Retina (tissue), 1 donor: ENCODE measurements at places on chromosomes 1 and 21.

DNA sequence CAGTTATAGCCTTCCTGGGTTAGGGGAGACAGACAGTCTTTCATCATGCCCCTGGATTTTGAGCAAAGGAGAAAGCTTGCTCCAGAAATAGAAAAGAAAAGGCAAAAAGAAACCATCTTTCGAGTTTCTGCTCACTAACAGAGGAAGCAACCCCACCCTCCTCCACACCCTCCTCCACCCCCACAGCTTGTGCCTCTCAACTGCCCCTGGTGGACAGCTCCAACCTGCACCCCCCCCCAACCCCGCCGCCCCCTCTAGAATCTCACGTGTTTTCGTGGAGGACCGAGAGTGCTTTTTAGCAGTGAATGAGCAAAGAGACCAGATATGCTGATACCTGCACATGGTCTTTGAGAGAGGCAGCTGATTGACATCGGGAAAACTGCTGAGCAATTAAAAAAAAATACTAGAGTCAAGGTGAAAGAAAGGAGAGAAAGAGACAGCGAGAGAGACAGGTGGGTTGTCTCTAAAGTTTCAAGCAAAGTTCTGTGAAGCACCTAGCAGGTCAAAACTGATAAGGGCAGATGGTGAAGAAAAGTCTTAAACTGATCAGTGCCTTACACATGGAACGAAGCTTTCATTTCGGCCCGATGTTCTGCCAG lies 358.3 kb downstream of the KIF26B start:
- no peak for DNase-seq

GRCh38 chr1:230029244-230029941 lies 37.6 kb upstream of the GALNT2 start:
- no peak for DNase-seq

GRCh38 chr1:27166929-27167328 lies 12.0 kb upstream of the SLC9A1 start:
- no peak for DNase-seq

- no peak for DNase-seq
These were observed 75.4 kb downstream of the AHCTF1 start for GRCh38 chr1:246856371-246856770.

DNA sequence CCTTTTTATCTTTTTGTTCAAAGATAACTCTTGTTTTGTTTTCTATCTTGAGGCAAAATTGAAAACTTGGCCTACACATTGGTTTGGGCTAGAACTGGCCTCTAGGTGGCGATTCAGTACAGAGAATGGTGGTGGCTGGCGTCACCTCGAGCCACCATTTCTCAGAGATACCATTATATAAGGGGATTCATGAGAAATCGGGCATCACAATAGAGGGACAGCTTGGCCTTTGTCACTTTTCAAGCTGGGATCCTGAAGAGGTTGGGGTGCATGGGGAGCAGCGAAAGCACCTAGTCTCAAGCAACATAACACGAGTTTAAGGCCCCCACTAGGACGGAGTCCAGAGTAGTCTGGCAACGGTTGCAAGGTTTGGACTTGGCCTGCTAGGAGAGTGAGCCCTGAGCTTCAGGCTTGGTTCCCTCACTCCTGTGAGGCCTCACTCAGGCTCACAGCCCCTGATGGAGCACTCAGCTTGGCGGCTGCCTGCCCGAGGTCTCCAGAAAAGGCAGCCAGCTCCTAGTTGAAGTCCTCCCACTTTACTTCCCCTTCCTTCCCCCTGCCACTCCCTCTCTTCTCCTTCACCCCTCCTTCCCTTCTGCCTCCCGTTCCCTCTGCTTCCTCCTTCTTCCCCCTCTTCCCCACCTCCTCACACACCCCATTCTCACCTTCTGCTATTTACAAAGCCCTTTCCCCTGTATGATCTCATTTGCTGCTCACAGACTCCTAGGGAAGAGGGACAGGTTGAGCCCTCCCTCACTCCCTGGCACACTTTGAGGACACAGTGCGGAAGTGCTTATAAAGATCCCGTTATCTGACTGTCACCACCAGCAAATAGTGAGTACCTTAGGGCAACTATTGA lies 67.8 kb downstream of the LRIG2 start:
- peak; percentile 86 for DNase-seq

GRCh38 chr1:244327533-244327932 lies 124.2 kb downstream of the ADSS2 start:
- DNase-seq = no peak

DNA sequence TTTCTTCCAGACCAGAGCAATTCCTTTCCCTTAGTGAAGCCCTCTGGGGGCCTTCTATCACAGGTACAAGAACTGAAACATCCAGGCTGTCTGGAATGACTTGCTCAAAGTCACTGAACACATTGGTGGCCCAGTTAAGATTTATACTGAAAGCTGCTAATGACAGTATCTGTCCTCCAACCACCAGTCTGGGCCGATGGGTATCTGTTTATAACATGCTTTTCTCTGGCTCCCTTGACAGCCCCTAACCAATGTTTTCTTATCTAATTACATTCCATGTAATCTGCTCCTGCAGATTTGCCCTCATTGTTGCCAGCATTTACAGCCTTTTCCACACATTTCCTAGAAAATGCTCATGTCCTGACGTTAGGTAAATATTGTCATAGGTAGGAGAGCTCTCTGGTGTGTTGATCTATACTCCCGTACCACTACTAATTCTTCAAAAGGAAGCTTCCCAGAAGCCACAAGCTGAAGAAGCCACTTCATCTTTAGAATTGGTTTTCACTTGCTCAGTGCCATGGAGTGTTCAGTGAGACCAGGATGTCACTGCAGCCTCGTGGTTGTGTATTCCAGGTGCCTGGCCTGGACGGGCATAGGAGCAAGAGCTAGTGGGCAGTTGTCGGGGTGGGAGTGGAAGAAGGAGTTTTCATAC lies 163.9 kb downstream of the TSEN15 start:
- DNase-seq = no peak

GRCh38 chr21:45412909-45413611 lies 8.1 kb downstream of the COL18A1 start:
- peak; percentile 64 for DNase-seq

DNA sequence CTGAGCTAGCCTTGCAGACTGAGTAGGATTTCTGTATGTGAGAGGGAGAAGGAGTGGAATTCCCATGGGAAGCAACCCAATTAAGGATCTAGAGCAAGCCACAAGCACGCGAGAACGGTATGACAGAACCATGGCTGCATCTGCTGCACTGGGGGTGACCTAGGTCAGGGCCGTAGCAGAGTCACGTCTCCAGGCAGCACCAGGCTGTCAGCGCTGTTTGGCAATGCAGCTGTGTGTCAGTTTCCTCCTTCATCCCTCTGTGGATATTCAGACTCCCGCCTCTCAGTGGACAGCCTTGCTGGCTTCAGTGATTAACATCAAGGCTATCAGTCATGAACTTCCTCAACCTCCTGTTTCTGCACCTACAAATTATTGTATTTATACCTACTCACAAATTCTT lies 118.1 kb upstream of the PPP2R5A start:
- peak; percentile 54 for DNase-seq

DNA sequence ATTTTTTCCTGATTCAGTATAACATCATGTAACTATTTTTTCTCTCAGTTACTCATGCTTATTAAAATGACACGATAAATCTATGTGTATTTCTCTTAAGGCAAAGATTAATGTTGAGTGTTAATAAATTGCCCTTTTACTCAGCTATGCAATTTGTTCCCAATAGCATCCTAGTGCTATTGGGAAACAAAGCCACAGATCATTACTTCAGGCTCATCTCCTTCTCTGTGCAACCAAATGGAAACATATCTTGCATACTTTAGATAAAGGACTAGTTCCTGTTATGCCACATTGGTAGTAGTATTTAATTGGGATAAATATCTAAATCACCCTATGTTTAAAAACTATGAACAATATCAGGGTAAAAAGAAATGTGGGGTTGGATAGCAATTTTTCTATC lies 106.2 kb downstream of the PLPPR4 start:
- no peak for DNase-seq

GRCh38 chr1:168320800-168321450 lies 40.2 kb downstream of the TBX19 start:
- DNase-seq = no peak

DNA sequence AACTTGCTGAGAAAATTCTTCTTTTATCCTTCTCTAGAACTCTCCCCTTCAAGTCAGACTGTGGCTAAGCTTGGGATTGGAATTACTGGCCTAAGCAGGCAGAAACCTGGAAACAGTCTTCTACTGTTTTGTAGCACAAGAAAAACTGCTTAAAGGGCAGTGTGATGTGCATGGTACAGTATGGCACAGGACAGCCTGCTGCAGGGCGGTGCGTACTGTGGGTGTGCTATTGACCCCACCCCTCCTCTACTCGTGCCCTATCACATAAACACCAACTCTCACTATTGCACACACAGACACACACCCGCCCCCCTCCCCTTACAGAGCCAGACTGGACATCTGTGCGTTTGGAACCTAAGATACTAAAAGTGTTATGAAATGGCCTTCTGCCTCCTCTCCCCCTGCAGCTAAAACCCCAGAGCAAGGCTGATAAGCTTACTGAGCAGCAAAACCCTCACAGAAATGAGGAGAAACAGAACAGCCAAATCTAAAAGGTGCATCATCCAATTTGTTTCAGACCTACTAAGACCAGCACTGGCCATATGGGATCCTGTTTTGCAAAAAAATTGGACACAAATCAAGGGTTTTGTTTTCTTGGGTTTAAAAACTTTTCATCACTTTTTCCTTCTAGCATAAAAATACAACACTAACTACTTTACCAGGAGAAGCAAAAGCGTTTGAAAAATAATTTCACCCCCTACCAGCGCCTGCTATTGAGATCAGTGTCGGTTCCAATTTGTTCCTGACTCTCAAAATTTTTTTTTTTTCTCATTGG lies 355.8 kb upstream of the LYPLAL1 start:
- DNase-seq = peak; percentile 7

DNA sequence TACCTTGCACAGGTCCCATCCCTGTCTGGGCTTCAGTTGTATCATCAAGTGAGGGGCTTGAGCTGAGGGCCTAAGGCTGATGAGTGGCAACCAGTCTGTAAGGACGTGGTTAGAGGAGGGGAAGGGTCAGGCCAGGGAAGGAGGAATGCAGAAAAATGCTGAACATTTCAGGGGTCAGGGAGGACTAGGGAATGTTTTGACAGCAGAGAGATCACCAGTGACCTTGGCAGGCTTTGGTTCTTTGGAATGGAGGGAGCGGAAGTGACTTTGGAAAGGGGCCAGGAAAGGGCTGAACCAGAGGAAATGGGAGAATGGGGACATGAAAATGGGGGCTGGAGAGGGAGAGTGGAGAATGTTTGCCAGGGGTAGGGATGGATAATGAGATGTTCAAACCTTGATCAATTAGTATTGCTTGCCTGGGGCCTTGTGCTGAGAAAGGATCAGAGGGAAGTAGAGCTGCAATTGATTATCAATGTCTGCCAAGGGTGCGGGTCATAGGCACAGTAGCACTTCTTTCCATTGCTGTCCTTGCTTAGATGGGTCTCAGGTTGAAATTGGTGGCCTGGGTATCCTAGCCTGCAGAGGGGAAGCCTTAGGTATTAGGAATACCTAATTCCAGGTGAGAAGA lies 7.4 kb downstream of the LDLRAP1 start:
- no peak for DNase-seq

GRCh38 chr1:31111290-31111951 lies 45.9 kb upstream of the PUM1 start:
- DNase-seq = no peak

DNA sequence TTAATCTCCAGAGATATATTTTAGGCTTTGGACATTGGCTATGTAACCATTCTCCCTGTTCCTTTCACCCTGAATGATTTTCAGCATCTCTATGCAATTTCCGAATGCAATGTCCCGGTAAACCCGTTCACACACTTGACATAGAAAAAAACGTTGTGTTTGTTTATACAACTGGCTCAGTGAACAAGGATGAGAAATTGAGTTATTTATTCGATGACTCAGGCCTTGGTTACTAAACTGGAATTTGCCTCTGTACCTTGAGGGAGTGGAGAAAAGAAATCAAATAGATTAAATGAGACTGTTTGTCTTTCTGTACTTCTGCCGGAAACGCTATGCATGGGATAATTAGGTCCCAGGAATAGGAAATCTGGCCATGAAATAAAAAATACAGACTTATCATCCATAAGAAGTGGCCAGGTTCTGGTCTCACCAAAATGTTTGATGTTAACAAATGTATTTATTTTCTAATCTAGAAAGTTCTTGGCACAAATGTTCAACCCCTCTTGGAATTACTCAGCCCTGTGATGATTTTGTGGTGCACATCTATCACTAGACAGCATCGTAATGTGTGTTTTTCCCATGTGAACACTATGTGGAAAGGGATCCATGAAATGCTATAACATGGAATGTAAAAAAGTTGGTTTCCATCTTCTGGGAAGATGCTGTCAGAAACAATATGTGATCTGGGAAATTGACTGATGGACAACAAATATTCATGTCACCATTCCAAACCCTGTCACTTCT lies 253.9 kb downstream of the DUSP10 start:
- no peak for DNase-seq

GRCh38 chr1:47181095-47181954 lies 8.5 kb downstream of the PDZK1IP1 start:
- no peak for DNase-seq

DNA sequence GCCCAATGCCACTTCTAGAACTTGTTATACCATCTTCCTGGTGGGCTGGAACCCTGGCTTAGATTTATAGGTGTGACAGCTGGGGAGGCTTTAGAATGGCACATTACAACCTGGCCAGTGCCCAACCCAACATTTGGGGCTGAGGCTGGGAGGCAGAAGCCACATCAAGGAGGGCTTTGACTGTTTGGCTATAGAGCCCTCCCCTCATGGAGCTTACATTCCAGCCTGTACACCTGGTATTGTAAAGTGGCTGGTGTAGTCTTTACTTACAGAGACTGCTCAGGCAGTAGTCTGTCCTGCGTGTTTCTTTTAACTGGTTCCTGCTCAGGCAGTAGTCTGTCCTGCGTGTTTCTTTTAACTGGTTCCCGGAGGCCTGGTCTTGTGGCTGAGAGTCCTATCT lies 10.0 kb upstream of the SLC2A1 start:
- no peak for DNase-seq

DNA sequence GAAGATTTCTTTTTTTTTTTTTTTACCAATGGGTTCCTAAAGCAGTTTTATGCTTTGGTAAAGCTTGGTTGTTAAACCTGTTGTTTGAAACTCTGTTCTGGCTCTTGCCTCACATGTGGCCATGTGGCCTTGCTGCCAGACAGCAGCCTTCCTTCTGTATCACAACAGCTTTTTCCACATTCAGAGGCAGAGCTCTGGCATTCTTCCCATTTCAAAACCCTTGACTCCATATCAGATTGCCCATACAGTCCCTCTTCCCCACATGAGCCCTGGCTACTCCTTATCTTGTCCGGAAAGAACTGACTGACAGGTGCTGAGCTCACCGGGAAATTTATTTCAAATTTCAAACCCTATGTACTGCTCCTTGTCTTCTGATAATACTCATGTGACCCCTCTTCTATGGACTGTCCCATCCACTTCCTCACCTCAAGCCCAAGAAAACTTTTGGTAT lies 38.5 kb upstream of the LAX1 start:
- no peak for DNase-seq

GRCh38 chr1:242579528-242580235 lies 55.2 kb upstream of the PLD5 start:
- no peak for DNase-seq

- DNase-seq = no peak
These were observed 24.4 kb downstream of the C1orf141 start for GRCh38 chr1:67110352-67110751.
